ENCODE measurements at places on chromosomes 1 and 21.

DNA sequence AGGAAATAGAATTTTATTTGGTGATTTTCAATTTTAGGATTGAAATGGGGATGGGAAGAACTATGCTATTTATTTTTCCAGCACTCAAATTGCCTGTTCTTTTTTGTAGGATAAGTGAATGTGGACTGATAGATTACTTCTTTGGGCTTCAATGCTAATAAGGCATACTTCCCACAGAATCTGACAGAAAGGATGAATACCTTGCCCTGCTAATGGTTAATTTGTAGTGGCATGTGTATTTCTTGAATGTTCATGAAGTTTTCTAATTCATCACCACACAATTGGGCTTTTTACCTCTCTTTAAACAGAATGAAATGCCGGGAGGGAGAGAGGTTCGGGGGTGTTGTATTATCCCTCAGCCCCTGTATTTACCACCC is 369.1 kb upstream of the ADGRL2 start:
- DNase-seq: no peak

- DNase-seq: no peak
These were observed 34.3 kb downstream of the PIK3R3 start for GRCh38 chr1:46098027-46098712.

DNA sequence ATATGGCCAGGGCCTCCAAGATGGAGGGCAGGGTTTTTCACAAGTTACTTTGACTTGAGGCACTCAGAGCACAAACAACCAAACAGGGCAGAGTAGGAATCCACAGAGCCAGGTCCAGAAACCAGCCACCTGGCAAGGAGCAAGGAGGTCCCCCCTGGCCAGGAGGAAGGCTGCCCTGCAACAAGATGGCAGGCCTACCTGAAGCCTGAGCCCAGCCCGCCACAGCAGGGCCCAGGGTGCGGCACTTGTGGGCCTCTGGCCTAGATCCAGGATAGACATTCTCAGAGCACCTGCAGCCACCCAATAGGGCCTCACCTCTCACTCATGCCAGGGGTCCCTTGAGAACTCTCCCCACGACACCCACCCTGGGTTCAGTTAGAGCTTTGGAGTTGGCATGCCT is 11.5 kb downstream of the SH3BGRL3 start:
- DNase-seq: no peak

GRCh38 chr1:177744906-177745305 is 225.0 kb downstream of the SEC16B start:
- DNase-seq: no peak

- no peak for DNase-seq
These were observed 22.7 kb upstream of the LAMC2 start for GRCh38 chr1:183163316-183163715.

All from activated naive CD8-positive, alpha-beta T cell treated with anti-CD3 and anti-CD28 coated beads for 36 hours (primary cell).